ENCODE measurements at places on chromosomes 3 and 15. TPM values are rescaled to one million over a fixed set of nuclear protein-coding genes. Genes with fewer than 3 reads are reported as not detected.

DNA sequence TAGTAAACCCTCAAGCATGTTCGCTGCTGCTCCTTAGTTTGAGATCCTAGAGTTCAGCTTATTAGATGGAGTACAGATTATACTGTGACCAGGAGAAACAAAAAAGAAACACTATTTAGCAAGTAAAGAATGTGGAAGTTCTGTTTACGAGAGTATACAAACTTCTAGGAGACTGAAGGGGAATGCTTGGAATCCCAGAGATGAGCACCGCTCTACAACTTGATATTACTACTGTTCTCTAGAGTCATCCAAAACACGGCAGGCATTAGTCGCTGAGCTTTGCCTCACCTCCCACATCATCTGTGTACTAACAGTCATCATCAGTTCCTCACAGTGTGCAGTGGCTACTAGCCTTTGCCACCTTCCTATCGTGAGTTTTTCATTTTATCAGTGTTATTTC is 121.4 kb upstream of the CHRM5 start:
- DNase-seq, result no peak

- DNase-seq, result no peak
Observed at GRCh38 chr15:59349680-59350420, 22.8 kb downstream of the MYO1E start.

The RBMS3 gene
- 12.7 TPM for total RNA-seq

The EEF1AKMT4 gene
- total RNA-seq, result 7.7 TPM

DNA sequence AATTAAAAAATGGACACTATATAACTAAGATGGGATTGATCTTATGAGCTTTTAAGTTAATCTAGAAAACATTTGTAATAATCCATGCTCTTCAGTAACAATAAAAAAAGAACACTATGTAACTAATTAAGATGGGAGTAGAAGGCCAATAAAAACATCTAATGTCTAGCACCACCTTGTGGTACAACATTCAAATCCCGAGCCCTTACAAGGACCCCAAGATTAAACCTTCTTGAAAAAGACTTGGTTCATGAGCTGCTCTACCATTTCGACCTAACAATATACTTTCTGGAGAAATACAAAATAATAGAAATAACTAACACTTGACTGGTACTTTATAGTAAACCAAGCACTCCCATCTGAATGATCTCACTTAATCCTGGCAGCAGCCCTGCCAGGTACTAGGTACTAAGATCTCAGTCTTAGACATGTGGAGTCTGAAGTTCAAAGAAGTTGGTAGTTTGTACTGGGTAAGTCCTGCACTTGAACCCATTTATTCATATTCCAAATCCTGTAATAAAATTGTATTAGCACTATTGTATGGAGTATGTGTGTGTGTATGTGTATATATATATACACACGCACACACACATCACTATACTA is 21.8 kb downstream of the METTL6 start:
- no peak for DNase-seq

The PSTPIP1 gene
- total RNA-seq, result 2.9 TPM

The DENND4A gene
- 7.4 TPM for total RNA-seq

DNA sequence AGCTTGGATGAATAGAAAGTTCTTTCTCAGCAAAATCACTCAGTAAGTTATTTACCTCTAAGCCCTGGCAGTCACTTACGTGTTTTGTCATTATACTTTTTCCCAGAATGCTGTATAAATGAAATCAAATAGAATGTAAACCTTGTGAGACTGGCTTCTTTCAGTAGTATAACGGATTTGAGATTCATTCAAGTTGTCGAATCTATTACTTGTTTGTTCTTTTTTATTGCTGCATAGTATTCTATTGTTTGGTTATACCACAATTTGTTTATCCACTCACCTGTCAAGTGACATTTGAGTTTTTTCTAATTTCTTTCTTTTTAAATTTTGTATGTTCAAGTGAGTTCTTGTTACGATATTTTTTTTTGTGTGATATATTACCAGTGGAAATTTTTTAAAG is 381.6 kb downstream of the EDEM1 start:
- no peak for DNase-seq

DNA sequence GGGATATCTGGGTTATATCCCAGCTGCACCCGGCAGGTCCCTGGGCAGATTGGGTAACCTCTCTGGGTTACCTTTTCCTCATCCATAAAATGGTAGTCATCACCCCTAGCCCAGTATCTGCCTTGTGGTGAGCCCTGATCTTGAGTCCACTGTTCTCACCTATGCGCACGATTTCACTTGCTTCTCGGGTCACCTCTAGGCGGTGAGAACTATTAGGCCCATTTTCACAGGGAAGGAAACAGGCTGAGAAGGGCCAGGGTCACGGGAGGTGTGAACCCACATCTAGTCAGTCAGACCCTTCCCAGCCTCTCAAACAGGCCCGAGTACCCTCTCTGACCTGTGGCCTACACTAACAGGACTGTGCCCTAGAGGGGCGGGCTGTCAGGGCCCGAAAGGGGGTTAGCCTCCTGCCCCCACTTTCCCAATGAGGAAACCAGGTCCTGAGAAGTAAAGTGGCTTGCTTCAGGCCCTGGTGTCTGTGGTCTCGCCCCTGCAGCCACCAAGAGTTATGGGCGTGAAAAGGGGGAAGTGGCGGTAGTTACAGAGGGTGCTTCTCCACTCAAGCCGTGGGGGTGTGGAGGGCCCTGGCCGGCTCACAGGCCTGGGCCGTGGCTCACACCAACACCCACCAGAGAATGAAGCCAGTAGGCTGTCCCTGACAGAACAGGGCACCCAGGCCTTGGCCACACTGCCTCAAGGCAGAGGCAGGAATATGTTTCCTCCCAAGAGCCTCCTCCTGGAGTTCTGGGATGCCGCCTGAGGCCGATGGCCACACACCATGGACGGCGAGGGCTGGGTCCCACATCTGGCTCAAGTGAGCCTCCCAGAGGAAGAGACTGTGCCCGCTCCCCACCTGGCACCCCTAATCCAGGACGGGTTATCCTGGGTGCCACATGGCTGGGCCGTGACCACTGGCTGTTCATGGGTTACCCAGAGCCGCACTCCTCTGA is 19.5 kb downstream of the PSTPIP1 start:
- no peak for DNase-seq

DNA sequence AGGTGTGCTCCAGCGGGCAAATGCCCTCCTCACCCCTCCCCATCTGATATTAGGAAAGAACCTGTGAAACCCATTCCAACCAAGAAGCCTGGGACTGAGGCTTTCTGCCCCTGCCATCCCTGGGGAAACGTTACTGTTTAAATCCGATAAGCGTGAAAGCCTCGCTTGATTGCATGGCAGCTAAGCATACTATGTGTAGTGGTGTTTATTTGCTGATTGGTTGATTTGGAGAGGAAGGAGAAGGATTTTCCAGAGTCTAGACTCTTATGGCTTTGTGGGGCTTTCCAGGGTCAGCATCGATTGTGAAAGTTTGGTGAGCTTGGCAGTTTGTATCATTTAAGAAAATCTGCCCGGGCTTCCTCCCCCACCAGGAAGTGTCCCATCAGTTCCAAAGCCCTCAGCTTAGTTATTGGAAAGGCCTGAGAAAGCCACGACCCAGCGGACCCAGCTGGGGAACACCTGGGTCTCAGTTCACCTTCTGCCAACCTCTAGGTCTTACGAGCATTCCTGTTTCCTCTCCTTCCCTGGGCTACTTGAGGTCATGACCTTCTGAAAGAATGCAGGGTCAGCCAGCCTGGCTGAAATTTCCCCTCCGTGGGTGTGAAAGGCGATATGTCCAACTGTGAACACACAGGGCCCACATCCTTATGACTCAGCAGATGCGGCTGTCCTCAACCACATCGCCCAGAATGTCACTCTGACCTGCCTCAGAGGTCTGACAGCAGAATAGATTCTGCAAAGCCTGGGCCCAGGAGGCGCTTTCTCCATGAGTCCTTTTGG is 62.8 kb upstream of the HERC1 start:
- peak; percentile 40 for DNase-seq

DNA sequence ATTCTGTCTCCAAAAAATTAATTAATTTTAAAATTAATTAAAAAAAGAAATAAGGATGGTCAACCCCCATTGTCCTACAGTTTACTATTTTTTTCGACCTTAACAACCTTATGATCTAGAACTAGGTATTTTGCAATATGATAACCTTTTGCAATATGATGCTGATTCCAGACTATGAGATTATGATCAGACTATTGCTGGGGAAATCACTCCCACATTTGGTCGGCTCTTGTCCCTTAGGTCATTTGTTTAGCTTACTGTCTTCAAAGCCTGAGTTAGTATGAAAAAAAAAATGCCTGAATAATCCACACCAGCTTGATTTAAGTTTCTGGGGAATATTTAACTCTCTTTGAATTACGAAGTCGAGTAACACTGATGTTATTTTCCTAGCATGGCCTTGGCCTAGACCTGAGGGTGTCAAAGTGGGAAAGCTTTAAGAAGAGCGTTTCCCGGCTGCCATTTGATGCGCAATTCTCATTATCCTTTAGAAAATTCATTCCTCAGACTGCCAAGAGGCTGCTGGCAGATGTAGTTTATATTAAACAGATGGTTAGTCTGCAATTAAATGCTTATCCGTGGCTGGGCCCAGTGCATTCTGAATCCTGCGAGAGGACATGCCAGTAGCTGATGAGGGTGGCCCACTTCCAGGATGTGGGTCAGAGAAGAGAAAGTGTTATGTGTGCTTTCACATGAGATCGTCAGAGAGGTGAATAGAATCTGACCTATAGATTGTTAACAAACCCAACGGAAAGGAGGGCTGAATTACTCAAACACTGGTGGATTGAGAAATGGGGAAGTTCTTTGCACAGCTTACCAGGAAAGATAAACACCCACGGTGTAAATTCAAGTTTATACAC is 496.0 kb upstream of the THBS1 start:
- no peak for DNase-seq

DNA sequence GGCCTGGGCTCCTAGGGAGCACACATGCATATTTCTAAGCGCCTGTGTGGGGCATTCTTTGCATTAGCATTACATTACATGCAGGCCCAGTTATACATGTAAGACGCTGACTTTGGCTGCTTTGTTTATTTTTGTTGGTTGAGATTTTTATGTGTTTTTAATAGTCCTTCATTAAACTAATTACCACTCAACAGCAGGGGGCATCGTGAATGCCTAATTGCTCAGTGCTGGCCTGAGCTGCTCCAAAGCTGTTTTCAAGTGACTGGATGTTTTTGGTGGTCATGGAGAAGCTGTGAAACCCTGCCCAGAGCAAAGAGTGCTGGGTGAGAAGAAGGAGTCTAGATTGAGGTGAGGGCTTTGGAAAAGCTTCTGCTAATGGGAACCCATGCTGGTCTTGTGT is 41.5 kb downstream of the GPD1L start:
- no peak for DNase-seq

The UTS2B gene
- not detected for total RNA-seq

GRCh38 chr3:23575697-23576096 is 230.1 kb upstream of the UBE2E1 start:
- no peak for DNase-seq

DNA sequence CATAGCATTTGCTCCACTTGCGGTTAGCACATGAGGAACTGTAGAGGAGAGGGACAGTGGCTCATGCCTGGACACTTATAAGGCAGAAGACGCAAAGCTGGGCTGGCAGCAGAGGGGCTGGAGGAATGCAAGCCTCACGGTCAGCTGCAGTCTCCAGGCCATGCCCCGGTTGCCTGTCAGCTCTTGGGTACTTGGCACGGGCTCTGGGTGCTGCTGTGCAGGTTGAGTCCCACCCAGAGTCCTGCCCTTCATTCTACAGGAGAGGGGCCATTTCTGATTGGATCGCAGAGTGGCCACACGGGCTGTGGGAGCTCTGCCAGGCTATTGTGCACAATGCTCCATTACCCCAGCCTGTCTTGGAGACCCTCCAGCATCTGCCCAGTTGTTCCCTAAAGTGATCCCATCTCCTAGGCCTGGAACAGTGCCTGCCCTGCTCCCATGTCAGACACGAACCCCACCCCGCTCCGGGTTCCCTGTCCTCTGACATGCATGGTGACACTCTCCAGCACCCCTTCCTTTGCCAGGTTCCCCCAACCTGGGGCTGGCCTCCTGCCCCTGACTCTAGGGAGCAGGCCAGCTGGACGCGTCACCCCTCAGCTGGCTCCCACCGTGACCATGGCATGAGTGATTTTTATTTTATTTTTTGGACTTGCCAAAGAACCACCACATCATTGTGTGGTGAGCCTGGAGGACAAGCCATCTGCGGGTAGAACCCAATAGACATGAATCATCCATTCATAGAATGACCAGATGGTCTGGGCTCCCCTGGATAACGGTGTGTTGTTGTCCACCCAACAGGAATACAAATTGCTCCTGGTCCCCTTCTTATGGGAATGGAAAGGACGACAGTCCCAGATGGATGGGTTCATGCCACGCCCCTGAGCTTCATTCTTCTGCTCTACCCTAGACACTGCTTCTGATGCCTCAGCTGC is 51.0 kb upstream of the KLF13 start:
- peak; percentile 54 for DNase-seq

DNA sequence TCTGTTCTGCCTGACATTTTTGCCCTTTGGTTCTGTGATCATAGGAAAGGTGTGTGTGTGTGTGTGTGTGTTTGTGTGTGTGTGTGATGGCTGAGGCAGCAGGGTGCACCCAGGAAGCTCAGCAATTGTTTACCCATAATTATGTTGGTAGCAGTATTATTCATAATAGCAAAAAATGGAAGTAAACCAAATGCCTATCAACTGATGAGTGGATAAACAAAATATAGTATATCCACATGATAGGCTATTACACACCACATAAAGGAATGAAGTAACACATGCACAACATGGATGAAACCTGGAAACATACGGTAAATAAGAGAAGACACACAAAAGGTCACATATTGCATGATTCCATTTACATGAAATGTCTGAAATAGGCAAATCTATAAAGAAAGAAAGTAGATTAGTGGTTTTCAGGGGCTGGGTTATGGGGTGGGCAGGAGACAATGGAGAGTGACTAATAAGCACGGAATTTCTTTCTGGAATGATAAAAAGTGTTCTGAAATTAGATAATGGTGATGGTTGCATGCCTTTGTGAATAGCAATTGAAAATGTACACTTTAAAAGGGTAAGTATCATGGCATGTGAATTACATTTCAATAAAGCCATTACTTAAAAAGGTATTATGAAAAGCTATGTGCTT is 167.2 kb downstream of the POLR2M start:
- no peak for DNase-seq

GRCh38 chr3:135034291-135034768 is 239.3 kb downstream of the EPHB1 start:
- DNase-seq, result no peak

GRCh38 chr15:35693886-35694285 is 147.9 kb upstream of the DPH6 start:
- no peak for DNase-seq

DNA sequence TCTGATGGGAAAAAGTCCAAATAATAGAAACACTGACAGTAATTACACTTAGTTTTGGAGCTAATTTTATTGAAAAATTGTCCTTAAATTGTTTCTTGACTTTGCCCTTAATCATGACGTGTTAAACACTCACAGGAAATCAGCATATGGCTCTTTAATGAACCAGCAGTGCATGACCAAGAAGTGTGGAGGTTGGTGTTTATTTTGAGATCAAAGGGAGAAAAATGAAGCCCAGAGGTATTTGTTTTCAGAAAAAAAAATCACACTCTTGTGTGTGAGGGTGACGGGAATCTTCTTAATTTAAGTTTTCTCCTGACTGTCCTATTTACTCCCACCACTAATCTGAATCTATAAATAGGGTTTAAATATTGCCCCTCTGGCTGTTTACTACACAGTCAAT is 28.8 kb upstream of the SYNM start:
- no peak for DNase-seq

The BDH1 gene
- 60.3 TPM for total RNA-seq

- no peak for DNase-seq
Observed at GRCh38 chr3:23911397-23911796, 5.4 kb downstream of the NKIRAS1 start.

The ALPK3 gene
- 0.49 TPM for total RNA-seq
